DMS79 treated with DMSO at 0.1 percent for 48 hours (cell line): ENCODE measurements at places on chromosomes 1 and 21.
A peak's percentile ranks its signal among the peaks of the same experiment; 100 is the strongest.

DNA sequence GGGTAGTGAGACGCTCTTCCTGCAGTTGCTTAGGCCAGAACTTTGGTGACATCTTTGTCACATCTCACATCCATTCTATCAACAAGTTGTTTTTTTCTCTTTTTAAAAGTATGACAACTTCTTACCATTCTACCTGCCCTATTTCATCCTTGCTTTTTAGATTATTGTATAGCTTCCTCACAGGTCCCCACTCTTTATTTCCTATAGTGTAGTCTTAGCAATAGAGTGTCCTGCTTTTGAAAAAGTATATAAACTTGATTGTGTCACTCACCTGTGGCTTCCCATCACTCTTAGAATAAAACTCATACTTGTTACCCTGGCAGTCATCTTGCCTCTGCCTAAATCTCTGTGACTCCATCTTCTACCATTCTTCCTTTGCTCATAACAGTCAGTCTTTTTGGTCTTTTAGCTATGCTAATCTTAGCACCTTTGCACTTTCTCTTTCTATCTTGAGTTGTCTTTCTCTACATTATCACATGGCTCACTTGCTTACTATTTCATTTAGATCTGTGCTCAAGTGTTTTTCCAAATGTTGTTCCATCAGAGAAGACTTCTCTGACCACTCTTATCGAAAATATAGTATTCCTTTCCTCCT is 9.5 kb downstream of the CDC73 start:
- no peak for DNase-seq

DNA sequence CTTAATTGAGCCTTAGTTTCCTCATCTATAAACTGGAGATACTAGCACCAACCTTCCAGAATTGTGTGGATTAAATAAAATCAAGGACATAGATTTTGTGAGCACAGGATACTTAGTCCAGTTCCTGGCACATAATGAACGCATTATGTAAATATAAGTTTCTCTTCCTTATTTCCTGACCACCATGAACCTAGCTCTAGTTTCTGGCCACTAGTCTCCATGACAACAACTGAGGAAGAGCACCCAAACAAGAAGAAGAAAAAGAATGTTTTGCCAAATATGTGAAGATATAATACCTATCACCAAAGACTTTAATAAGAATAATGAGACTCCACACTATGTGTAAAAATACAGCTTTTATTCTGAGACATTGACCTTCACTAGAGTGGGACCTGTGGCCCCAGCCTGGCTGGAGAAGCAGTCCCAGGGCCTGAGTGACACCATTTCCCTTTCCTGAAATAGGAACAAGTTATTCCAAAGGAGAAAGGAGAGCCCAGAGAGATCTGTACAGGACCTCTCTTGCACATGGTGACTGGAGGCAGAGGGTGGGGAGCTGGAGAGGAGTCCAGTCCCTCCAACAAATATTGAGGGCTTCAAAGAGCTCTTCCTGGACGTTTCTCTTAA is 940 bp upstream of the USF1 start:
- DNase-seq = no peak

GRCh38 chr1:150619576-150620509 is 9.6 kb downstream of the ENSA start:
- no peak for DNase-seq

- DNase-seq = no peak
Measured at GRCh38 chr1:90955769-90956168, 66.1 kb downstream of the ZNF644 start.

DNA sequence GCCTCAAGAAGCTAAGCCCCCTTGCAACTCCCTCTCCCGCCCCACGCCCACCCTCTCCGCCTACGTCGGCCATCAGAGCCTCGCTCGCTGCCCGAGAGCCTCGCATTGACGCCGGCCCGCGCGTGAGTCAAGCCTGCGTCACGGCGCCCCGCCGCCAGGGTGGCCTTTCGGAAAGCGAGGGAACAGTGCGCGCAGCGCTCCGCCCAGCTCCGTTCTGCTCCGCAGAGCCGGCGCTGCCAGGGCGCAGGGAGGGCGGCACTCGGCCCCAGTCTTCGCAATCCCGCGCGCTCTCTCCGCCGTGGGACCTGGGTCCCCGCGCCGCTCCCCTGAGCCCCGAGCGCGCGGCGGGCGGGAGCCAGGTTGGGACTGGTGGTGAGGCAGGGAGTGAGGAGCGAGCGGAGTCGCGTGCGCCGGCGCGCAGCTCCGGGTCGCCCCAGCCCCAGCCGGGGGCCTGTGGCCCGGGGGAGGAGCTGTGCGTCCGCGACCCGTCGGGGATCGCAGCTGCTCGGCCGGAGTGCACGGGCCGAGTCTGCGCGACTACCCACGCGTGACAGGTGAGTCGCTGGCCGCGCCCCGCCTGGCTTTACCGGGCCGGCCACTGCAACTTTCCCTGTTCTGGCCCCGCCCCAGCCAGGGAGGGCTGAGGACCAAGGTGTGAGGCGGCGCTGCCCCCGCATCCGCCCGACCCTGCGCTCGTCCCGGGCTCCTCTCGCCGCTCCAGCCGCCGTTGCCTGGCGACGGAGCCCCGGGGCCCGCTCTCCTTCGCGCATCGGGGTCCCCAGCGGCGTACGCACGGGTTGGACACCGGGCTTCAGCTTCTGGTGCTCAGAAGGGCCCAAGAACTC is at the start of gene SLC6A17:
SLC6A17 (plus strand) TSS at position 165 of the 845 bp plus-strand sequence. CDS start 16,436 bp downstream, outside the sequence.
- peak; percentile 53 for DNase-seq

- no peak for DNase-seq
Measured at GRCh38 chr1:240457203-240457602, 154.8 kb downstream of the GREM2 start.

DNA sequence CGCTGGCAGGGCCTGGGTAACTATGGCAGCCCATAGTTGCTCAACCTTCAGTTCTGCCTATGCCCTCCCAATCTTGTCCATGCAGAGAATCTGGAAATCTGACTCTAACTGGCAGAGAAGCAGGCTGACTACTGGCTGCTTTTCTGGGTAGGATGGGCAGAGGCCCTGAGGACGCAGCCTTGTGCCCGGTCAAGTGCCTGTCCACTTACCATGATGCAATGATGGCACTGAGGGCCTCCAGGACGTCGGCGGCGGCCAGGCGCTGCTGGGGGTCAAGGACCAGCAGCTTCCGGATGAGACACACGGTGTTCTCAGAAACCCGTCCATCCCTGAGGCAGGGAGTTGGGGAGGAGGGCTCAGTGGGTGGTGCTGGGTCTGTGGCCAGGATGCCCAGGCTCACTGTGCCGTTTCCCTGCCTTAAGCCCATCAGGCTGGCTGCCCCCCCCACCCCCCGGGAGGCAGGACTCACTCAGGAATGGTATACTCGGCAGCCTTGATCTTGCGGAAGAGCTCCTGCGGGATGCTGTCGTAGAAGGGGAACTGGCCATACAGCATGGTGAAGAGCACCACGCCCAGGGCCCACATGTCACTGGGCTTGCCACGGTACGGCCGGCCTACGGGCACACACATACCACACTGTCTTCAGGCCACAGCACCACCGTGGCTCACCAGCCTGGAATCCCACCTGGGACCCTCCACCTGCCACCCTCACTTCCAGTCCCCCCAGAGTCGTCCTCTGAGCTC is 20.4 kb upstream of the EVA1B start:
- DNase-seq = no peak

DNA sequence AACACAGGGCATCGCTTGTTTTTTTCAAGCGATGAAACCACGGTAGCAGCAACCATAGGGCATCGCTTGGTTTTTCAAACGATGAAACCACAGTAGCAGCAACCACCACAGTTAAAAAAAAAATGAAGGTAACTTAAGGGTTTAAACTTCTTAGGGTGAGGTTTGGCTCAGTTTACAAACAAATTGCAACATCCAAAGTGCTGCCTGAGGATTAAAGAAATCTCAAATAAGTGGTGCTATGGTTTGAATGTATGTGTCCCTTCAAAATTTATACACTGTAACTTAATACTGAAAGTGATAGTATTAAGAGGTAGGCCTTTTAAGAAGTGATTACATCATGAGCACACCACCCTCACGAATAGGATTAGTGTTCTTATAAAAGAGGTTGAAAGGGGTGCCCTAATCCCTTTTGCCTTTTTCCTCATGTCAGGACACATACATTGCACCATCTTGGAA is 6.4 kb upstream of the GBP5 start:
- DNase-seq = no peak
